ENCODE measurements at places on chromosomes 2 and 18.

GRCh38 chr18:54184836-54185235, 39.6 kb downstream of the MBD2 start:
- no peak for DNase-seq

DNA sequence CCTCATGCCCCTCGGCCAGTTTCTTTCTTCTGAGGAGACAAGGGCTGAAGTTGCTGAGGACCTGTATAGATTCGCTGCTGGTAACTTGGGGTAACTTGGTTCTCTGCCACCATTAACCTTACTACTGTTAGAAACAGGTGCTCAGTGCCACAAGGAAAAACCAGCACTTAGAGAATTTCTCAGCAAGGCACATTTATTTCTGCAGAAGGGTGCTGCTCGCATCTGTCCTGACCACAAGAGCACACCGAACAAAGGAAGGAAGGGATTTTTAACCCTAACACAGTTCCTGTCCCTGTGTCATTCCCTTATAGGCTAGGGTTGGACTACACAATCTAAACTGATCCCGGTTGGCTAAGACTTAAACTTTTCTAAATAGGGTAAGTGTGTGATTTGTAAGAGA, 154.1 kb downstream of the SOCS6 start:
- DNase-seq: no peak

- no peak for DNase-seq
Measured at GRCh38 chr2:74620671-74621070, 27.5 kb downstream of the M1AP start.

GRCh38 chr18:26206488-26206887, 19.8 kb upstream of the TAF4B start:
- DNase-seq: no peak

- DNase-seq: no peak
Measured at GRCh38 chr18:34977838-34978532, 63.2 kb upstream of the MAPRE2 start.

- no peak for DNase-seq
Measured at GRCh38 chr18:45044787-45045186, 364.1 kb downstream of the SETBP1 start.

DNA sequence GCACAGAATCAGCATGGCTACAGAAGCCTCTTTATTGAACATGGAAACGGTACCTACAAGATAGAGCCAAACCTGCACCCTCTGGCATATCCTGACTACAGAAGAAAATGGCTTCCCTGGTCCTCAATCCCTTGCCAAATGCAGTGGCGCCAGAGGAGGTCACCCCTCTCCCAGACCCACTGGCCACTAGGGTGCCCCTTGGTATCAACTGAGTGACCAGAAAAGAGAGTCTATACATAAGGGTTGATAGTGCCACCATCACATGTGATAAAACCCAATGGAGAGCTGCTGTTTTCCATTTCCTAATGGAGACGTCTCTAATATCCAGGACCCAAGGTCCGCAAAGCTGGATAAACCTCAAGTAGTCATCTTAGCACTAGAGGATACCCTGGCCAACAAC, 52.7 kb upstream of the ALK start:
- no peak for DNase-seq

GRCh38 chr2:45652090-45653031, 886 bp downstream of the PRKCE start:
- DNase-seq: no peak

DNA sequence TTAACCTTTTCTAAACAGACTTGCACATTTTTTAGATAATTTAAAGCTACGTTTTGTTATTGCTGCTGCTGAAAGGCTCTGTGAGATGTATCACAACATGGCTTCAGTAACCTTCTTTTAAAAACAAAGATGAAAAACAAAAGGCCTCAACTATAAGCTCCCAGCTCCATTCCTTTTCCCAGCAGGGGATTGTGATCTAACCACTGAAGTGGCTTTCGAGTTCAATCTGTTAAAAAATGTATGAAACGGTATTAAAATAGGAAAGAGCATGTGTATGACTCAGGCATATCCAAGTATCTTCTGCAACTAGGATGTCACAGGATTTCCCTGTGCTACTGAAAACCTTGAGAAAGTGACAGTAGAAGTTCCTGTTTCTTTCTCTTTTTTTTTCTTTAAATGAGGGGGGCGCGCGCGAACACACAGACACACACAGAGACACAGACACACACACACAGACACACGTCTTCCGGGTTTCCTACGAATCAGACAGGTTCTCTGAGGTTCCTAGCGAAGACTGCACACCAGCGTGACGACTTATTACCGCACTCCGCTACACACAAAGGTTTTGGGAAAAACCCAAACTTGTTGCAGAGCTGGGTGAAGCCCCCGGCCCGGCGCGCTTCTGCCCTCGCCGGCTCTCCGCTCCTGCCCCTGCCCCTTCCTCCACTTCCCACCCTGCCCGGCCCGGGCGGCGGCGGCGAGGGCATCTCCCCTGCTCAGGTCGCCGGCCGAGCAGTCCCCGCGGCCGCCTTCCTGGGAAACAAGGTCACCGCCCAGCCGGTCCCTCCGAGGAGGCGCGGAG, 86.8 kb downstream of the RBMS1 start:
- peak; percentile 64 for DNase-seq

GRCh38 chr2:109128616-109129355, at the start of gene SH3RF3:
Gene SH3RF3 (plus strand): TSS chr2:109129205.
- DNase-seq: no peak

GRCh38 chr2:204027091-204027490, 90.5 kb downstream of the ICOS start:
- DNase-seq: no peak

DNA sequence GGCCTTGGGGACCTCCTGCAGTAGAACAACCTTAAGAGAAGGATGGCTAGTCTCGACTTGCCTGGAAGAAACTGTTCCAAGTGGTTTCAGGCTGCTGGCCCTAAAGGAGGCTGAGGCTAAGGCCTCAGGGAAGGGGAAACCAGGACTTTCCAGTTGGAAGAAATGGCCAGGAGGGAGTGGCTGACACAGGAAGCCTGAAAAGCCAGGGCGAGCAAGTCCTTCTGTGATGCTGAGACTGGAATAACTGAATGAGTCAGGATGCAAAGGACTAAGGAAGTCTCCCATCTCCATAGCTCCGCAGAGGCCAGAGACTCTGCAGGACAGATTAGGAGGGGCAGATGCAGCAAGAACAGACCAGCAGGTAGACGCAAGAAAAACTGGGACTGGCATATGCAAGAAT, 7.4 kb downstream of the HTRA2 start:
- no peak for DNase-seq

DNA sequence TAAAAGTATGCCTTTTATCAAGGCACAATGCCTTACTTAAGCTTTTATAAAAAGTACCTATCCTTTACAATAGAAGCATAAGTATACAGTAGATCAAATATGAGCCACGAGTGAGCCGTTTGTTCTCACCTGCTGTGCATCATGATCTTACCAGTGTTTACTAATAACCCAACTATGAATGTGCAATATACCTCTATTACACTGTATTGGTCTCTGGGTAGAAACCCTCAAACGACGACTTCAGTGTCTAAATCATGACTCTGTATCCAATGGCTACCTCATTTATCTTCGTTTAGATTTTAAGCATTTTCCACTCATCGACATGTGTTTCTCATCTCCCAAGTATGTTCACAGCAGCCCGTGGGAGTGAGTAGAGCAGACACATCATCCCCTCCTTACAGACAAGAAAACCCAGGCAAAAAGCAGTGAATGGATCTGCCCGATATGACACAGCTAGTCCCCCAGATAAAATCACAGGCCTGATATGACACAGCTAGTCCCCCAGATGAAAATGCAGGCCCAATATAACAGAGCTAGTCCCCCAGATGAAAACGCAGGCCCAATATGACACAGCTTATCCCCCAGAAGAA, 279.8 kb downstream of the TNS1 start:
- DNase-seq: no peak

GRCh38 chr2:150693556-150693955, 206.1 kb upstream of the RND3 start:
- no peak for DNase-seq

- DNase-seq: no peak
Measured at GRCh38 chr18:23504720-23505119, 1.4 kb downstream of the RMC1 start.

- no peak for DNase-seq
Measured at GRCh38 chr2:120064664-120065063, 51.8 kb downstream of the EPB41L5 start.

DNA sequence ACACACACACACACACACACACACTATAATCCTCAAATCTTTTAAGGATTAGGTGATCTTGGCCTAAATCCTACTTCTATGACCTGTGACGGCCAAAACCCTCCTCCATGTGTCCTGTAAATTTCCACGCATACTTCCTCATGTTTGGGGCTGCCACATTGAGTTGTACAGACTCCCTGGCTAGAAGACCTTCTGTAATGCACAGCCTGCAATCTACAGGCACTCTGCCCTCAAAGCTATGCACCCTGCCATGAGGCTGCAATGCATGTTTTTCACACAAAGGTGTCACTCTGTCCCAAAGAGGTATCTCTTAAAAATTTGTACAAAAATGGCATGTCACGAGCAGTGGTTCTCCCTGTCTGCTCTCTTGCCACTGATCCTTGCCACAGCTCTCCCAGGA, 26.4 kb upstream of the B4GALT6 start:
- no peak for DNase-seq

GRCh38 chr18:70419526-70419925, 130.7 kb downstream of the SOCS6 start:
- DNase-seq: no peak

DNA sequence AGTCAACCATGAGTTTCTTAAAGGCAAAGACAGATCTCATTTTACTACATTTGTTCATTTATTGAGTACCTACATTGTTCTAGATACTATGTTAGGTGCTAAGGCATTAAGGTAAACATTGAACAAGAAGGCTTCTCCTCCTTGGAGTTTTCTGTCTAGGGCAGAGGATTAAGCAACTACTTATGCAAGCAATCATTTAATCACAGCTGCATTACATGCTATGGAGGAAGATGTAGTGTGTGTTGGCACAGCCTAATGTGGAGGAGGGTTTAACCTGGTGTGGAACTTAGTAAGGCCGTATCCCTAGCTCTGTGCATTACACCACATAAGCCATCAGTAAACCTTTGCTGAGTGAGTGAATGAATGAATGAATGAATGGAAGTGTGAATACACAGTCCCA, 106.5 kb upstream of the MAP3K20 start:
- DNase-seq: no peak

GRCh38 chr2:68594674-68595492, 48.5 kb upstream of the PROKR1 start:
- no peak for DNase-seq

GRCh38 chr2:177519534-177520115, 127.1 kb downstream of the AGPS start:
- no peak for DNase-seq

- no peak for DNase-seq
Measured at GRCh38 chr2:42794271-42795046, 2.1 kb upstream of the HAAO start.

GRCh38 chr2:98460573-98461497, 16.2 kb downstream of the INPP4A start:
- DNase-seq: peak; percentile 61

DNA sequence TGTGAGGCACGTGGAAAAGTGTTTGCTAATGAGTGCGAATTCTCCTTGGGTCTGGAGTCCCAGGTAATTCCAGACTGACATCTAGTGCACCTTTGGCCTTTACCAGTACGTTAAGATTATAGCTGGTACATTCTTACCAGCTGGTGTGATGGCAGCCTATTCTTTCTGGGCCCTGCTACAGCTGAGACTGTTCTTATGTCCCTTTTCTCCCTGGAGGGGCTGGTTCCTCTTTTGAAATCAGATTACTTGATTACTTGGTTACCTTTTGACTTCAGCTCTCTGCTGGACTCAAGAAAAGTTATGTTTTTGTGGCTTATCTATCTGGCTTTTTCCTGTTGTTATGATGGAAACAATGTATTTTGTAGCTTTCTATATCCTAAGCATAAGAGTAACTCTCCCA, 14.5 kb downstream of the CABYR start:
- DNase-seq: no peak
